ENCODE measurements at places on chromosomes 3 and 15. TPM values are rescaled to one million over a fixed set of nuclear protein-coding genes. Genes with fewer than 3 reads are reported as not detected.

Gene RNU6-1
- not detected for total RNA-seq

Gene ALPK3
- 0.57 TPM for total RNA-seq

Gene KIF9
- 1.5 TPM for total RNA-seq

Gene SNTN
- total RNA-seq: not detected

Gene MAGEL2
- total RNA-seq: under 0.01 TPM

Gene C3orf49
- not detected for total RNA-seq

Gene OR5K1
- total RNA-seq: not detected

Gene ATP13A5
- not detected for total RNA-seq

Gene COL6A5
- 0.14 TPM for total RNA-seq

Gene SEMA3F
- 0.43 TPM for total RNA-seq

Gene MUC20
- not detected for total RNA-seq

Gene PATL2
- 0.44 TPM for total RNA-seq

Gene GOLGA8M
- total RNA-seq: not detected

Gene LDHAL6B
- total RNA-seq: not detected

Gene ST8SIA2
- total RNA-seq: not detected

All from placental pericyte (primary cell).